ENCODE measurements at places on chromosomes 12 and 14. TPM values are rescaled to one million over a fixed set of nuclear protein-coding genes. Genes with fewer than 3 reads are reported as not detected.

The ABHD12B gene
- not detected for total RNA-seq

The GPR135 gene
- total RNA-seq = 1.7 TPM

The KRT77 gene
- not detected for total RNA-seq

The PELI2 gene
- total RNA-seq = 14.1 TPM

The SERPINA9 gene
- not detected for total RNA-seq

The POLE gene
- total RNA-seq = 56.1 TPM

The NRIP2 gene
- not detected for total RNA-seq

The ARMH4 gene
- not detected for total RNA-seq

All from naive thymus-derived CD8-positive, alpha-beta T cell (primary cell).